ENCODE measurements at places on chromosomes 1 and 21. TPM values are rescaled to one million over a fixed set of nuclear protein-coding genes. Genes with fewer than 3 reads are reported as not detected.

- DNase-seq, result no peak
- H3K27ac ChIP-seq, result no peak overlapping the region
- no peaks in the 10 kb centered on the region for H3K27me3 ChIP-seq
- H3K36me3 ChIP-seq, result no peaks in the 10 kb centered on the region
- no peak overlapping the region for H3K4me3 ChIP-seq
- no peaks in the 10 kb centered on the region for H3K4me1 ChIP-seq
These were observed 22.9 kb downstream of the PADI4 start for GRCh38 chr1:17330856-17331255.

DNA sequence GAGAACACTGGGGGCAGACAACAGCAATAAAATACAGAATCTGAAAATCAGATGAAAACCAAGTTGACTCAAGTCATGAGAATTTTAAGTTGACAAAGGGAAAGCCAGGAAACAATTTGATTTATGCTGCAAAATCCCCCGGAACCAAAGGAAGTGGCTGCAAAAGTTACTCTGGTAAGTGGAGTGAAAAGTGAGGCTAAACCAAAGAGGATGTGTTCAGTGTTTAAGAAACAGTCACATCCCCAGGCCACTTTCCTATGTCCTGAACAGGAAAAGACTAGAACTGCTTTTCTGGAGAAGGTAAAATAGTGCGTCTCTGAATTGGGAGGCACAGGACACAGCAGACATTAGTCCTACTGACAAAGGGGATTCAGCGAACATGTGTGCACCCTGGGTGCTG, 5.9 kb downstream of the TARBP1 start:
- H3K4me1 ChIP-seq, result no peaks in the 10 kb centered on the region
- peaks cover 6% of the 10 kb centered on the region for H3K36me3 ChIP-seq
- no peak overlapping the region for H3K4me3 ChIP-seq
- DNase-seq, result no peak
- H3K27ac ChIP-seq, result no peak overlapping the region
- H3K27me3 ChIP-seq, result no peaks in the 10 kb centered on the region

- H3K27ac ChIP-seq, result no peak overlapping the region
- peaks cover 13% of the 10 kb centered on the region for H3K36me3 ChIP-seq
- DNase-seq, result no peak
- H3K4me1 ChIP-seq, result no peaks in the 10 kb centered on the region
These were observed 150.1 kb downstream of the APP start for GRCh38 chr21:26020510-26020909.

DNA sequence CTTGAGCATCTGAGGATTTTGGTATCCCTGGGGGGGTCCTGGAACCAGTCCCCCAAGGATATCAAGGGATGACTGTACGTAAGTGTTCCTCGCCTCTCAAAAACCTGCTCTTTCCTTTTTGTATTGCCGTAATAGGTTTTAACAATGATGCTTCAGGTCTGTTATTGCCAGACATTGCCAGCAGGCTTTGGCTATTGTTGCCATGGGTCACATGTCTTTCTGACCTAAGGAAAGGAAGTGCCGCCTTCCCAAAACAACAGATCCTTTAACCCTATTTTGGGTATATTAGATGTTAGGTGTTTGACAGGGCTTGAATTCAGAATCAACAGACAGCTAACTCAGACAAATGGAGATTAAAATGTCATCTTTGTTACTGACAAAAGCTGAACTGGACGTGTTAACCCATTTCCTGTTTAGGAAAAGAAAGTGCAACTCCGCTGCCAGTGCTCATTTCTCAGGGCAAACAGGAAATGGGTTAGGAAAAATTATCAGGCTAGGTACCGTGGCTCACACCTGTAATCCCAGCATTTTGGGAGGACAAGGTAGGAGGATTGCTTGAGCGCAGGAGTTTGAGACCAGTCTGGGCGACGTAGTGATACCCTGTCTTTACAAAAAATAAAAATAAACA, 12.4 kb upstream of the PRPF38B start:
- H3K36me3 ChIP-seq, result no peaks in the 10 kb centered on the region
- no peaks in the 10 kb centered on the region for H3K27me3 ChIP-seq
- H3K4me3 ChIP-seq, result no peak overlapping the region
- no peaks in the 10 kb centered on the region for H3K4me1 ChIP-seq
- DNase-seq, result no peak

GRCh38 chr1:71785450-71785849, 496.9 kb downstream of the NEGR1 start:
- no peaks in the 10 kb centered on the region for H3K36me3 ChIP-seq
- no peak overlapping the region for H3K27ac ChIP-seq
- H3K4me3 ChIP-seq, result no peak overlapping the region
- DNase-seq, result no peak

DNA sequence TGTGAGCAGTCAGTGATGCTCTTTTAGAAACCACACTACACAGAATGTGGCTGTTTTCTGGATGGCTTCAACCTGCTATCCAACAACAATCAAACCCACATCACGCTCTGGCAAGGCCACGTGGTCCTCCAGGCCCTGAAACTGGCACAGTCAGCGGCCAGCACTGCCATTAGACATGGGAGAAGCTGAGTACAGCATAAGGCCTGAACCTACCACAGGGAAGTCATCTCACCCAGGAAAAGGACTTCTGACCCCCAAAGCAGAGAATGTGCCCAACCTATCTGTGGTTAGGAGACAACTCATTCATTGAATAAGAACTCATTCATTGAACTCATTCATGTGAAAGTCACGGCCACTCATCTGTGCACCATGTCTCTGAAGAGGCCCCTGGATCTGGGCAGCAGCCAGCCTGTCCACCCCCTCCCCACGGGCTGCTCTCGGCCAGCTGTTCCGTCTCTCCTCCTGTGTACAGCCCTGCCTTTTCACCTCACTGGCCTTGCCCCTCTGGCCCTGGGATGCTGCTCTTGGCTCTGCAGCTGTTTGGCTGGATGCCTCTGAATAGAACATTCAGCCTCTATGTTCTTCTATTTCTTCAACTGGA, 41.1 kb downstream of the C1orf198 start:
- no peaks in the 10 kb centered on the region for H3K36me3 ChIP-seq
- H3K27ac ChIP-seq, result no peak overlapping the region
- peaks cover 29% of the 10 kb centered on the region for H3K4me1 ChIP-seq
- H3K4me3 ChIP-seq, result no peak overlapping the region
- DNase-seq, result no peak
- no peaks in the 10 kb centered on the region for H3K27me3 ChIP-seq

- no peaks in the 10 kb centered on the region for H3K4me1 ChIP-seq
- no peaks in the 10 kb centered on the region for H3K27me3 ChIP-seq
- H3K27ac ChIP-seq, result no peak overlapping the region
- no peak for DNase-seq
- H3K4me3 ChIP-seq, result no peak overlapping the region
These were observed 73.6 kb downstream of the PGBD5 start for GRCh38 chr1:230352537-230352936.

ZMYND12 gene
- 1.3 TPM for polyA plus RNA-seq

CFAP57 gene
- polyA plus RNA-seq, result 0.25 TPM

SNX7 gene
- polyA plus RNA-seq, result 46.6 TPM

EPS8L3 gene
- polyA plus RNA-seq, result 343 TPM

All from large intestine (tissue), 12 donors.